Thoracic aorta (tissue), 2 donors: ENCODE measurements at places on chromosomes 1 and 21.

- H3K27ac ChIP-seq = no peak overlapping the region
- no peaks in the 10 kb centered on the region for H3K4me1 ChIP-seq
- no peak for DNase-seq
- no peak overlapping the region for H3K4me3 ChIP-seq
These were observed 104.7 kb downstream of the JAK1 start for GRCh38 chr1:64861611-64862010.

- no peaks in the 10 kb centered on the region for H3K4me1 ChIP-seq
- H3K36me3 ChIP-seq = no peaks in the 10 kb centered on the region
- H3K4me3 ChIP-seq = no peak overlapping the region
- no peaks in the 10 kb centered on the region for H3K27me3 ChIP-seq
- no peak overlapping the region for H3K27ac ChIP-seq
These were observed 18.6 kb upstream of the TSPEAR start for GRCh38 chr21:44730028-44730395.

DNA sequence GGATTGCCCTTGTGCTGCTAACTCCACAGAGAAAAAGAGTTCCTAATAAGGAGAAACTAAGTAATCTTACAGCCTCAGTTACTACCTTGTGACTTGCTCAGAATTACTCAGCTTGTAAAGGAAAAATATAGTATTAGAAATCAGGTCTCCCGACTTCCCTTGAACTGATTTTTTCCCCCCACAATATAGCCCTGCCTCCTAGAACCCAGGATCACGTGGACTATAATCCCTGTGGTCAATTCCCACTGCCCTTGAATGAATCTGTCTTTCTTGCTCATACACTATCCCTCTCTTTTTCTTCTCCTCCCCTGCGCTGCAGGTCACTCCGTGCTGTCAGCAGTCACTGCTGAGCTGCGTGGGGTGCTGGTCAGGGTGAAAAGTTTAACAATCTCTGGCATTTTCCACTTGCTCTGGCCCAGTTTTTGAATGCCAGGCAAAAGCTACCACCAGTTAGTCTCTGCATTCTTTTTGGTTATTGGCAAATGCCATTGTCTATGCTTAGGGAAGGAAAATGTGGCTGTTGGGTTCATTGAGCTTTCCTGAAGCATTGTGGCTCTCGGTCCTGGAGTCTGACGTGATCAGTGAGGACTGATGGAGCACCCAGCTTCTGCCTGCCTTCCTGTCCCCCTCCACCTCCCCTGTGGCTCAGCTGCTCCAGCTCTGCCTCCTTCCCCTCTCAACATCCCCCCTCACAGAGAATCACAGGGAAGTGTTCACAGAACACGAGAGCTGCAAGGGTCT is 1.9 kb upstream of the MYOC start:
- H3K27me3 ChIP-seq = no peaks in the 10 kb centered on the region
- H3K27ac ChIP-seq = peak overlapping the region; percentile 87
- peaks cover 62% of the 10 kb centered on the region for H3K4me1 ChIP-seq
- peak overlapping the region; percentile 49 for H3K4me3 ChIP-seq

DNA sequence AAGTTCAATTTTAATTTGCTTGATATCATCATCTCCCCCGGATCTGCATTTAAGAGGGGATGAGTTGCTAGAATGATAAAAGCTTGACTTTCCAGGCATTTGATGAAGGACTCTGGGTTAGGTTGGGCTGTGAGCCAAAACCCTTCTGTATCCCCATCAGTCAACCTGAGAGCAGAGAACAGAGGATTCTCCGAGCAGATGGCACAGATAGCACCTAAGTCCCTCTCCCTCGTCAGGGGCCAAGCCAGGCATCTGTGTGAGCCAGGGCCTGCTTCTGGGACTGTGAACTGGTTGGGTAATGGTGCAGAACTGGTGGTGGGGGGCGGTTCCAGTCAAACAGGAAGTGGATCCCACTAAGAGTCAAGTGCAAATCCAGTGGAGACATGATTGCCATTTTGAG is 205.8 kb downstream of the TNR start:
- no peaks in the 10 kb centered on the region for H3K36me3 ChIP-seq
- H3K4me1 ChIP-seq = peaks cover 7% of the 10 kb centered on the region
- H3K27me3 ChIP-seq = no peaks in the 10 kb centered on the region
- H3K27ac ChIP-seq = no peak overlapping the region

- peak overlapping the region; percentile 47 for H3K27ac ChIP-seq
- no peaks in the 10 kb centered on the region for H3K27me3 ChIP-seq
- peaks cover 34% of the 10 kb centered on the region for H3K4me1 ChIP-seq
- DNase-seq = no peak
- no peak overlapping the region for H3K4me3 ChIP-seq
These were observed 60.6 kb downstream of the WARS2 start for GRCh38 chr1:119079881-119080280.

- H3K27me3 ChIP-seq = no peaks in the 10 kb centered on the region
- H3K4me3 ChIP-seq = no peak overlapping the region
- H3K27ac ChIP-seq = no peak overlapping the region
- no peak for DNase-seq
- peaks cover 23% of the 10 kb centered on the region for H3K4me1 ChIP-seq
- no peaks in the 10 kb centered on the region for H3K36me3 ChIP-seq
These were observed 42.4 kb upstream of the TACSTD2 start for GRCh38 chr1:58619286-58620054.

DNA sequence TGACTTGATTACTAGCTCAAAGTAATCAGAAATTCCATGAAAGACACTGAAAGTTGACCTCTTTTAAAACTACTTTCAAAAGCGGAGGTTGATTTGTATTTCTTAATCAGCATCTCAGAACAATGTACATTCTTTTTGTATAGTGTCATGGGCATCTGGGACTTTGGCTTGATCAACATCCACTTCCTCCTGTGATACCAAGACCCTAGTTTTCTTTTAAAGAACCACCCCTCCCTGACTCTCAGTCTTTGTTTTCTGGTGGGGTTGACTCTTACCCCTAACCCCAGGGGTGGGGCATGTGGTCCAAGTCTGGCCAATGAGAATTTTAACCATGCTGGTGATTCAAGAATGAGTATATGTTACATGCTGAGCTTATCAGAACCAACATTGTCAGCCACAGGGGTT is 21.7 kb upstream of the IRF2BP2 start:
- H3K36me3 ChIP-seq = no peaks in the 10 kb centered on the region
- no peak for DNase-seq
- H3K27ac ChIP-seq = no peak overlapping the region
- H3K4me1 ChIP-seq = peaks cover 3% of the 10 kb centered on the region
- H3K4me3 ChIP-seq = no peak overlapping the region
- no peaks in the 10 kb centered on the region for H3K27me3 ChIP-seq

DNA sequence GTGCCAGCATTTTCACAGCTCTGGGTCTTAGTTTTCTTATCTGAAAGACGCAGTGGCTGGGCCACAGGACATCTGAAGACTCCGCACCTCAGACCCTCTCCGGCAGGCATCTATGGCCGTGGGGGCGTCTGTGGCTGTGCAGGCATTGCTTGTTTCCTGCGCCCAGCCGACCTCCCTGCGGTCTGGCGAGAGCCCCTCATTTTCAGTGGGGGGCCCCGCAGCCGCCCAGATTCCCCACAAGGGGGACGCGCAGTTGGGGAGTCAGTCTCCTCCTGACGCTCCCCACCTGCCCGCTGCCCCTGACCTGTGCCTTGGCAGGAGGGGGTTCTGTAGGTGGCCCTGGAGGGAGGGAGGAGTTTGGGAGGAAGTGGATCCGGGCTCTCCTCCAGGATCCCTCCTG is 3.5 kb upstream of the TFF1 start:
- no peaks in the 10 kb centered on the region for H3K4me1 ChIP-seq
- no peaks in the 10 kb centered on the region for H3K36me3 ChIP-seq
- H3K27ac ChIP-seq = no peak overlapping the region

DNA sequence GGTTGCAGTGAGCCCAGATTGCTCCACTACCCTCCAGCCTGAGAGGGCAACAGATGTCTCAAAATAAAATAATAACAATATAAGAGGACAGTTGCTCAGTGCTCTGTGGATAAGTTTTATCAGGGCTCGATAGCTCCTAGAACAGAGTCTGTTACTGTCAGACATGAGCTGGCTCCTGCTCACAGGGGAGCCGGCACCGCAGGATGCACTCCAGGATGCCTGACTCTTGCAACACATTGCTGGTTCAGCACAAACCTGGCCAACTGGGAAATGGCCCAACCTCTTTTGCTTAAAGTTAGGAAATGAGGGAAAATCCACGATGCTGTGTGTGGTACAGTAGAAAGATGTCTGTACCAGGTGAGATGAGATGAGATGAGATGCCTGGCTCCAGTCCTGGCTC is 5.8 kb upstream of the CTSE start:
- H3K36me3 ChIP-seq = no peaks in the 10 kb centered on the region
- H3K4me1 ChIP-seq = no peaks in the 10 kb centered on the region
- no peak for DNase-seq
- H3K4me3 ChIP-seq = no peak overlapping the region
- no peak overlapping the region for H3K27ac ChIP-seq

GRCh38 chr1:223848536-223848935 is 2.8 kb upstream of the TP53BP2 start:
- no peak for DNase-seq
- H3K4me1 ChIP-seq = peaks cover 7% of the 10 kb centered on the region
- no peak overlapping the region for H3K27ac ChIP-seq
- no peaks in the 10 kb centered on the region for H3K36me3 ChIP-seq

DNA sequence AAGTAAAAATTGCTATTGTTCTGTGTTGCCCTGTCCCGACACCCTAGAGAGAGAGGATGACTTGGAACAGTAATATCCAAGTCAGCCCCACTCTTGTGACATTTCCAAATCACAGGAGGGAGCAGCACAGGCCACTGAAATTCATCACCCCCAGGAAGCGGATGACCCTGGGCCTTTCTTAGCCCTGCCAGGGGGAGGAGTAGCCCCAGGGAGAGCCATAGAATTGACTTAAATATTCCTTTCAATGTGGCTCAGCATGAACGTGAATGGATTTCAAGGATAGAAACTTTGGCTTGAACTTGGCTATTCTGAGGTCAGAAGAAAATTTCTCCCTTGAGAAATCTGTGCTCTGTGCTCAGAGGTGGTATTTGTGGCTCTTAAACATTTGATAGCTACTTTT is 80.6 kb downstream of the CENPF start:
- no peak for DNase-seq
- no peak overlapping the region for H3K27ac ChIP-seq
- no peaks in the 10 kb centered on the region for H3K4me1 ChIP-seq
- H3K4me3 ChIP-seq = no peak overlapping the region

GRCh38 chr1:56532350-56532683 is 47.0 kb downstream of the PLPP3 start:
- H3K4me3 ChIP-seq = no peak overlapping the region
- H3K27ac ChIP-seq = no peak overlapping the region
- H3K36me3 ChIP-seq = peaks cover 22% of the 10 kb centered on the region
- H3K27me3 ChIP-seq = no peaks in the 10 kb centered on the region
- H3K4me1 ChIP-seq = peaks cover 19% of the 10 kb centered on the region

- no peak overlapping the region for H3K4me3 ChIP-seq
- H3K4me1 ChIP-seq = peaks cover 4% of the 10 kb centered on the region
- no peak overlapping the region for H3K27ac ChIP-seq
- no peak for DNase-seq
- H3K36me3 ChIP-seq = no peaks in the 10 kb centered on the region
These were observed 152.2 kb downstream of the HIVEP3 start for GRCh38 chr1:41766546-41766945.

DNA sequence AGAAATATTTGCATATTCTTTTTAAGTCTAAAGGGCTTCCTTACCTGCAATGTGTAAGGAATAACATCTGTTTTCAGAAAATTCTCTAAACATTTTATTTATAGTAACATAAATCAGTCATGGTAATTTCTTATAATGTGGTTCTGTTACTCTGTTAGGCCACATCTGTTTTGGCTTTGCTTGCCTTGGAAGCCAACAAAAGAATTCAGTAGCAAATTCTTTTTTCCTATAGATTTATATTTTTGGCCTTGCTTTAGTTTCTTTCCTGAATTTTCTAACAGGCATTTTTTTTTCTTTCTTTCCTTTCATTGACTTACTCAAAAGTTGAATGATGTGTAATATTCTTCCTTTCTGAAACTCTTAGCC is 72.2 kb downstream of the OSBPL9 start:
- no peaks in the 10 kb centered on the region for H3K27me3 ChIP-seq
- no peak for DNase-seq
- peaks cover 45% of the 10 kb centered on the region for H3K4me1 ChIP-seq
- H3K4me3 ChIP-seq = no peak overlapping the region
- no peaks in the 10 kb centered on the region for H3K36me3 ChIP-seq
- no peak overlapping the region for H3K27ac ChIP-seq

- H3K4me1 ChIP-seq = peaks cover 41% of the 10 kb centered on the region
- H3K36me3 ChIP-seq = no peaks in the 10 kb centered on the region
- DNase-seq = peak; percentile 8
- no peak overlapping the region for H3K4me3 ChIP-seq
- no peaks in the 10 kb centered on the region for H3K27me3 ChIP-seq
These were observed 99.1 kb downstream of the BEND5 start for GRCh38 chr1:48677306-48678287.

DNA sequence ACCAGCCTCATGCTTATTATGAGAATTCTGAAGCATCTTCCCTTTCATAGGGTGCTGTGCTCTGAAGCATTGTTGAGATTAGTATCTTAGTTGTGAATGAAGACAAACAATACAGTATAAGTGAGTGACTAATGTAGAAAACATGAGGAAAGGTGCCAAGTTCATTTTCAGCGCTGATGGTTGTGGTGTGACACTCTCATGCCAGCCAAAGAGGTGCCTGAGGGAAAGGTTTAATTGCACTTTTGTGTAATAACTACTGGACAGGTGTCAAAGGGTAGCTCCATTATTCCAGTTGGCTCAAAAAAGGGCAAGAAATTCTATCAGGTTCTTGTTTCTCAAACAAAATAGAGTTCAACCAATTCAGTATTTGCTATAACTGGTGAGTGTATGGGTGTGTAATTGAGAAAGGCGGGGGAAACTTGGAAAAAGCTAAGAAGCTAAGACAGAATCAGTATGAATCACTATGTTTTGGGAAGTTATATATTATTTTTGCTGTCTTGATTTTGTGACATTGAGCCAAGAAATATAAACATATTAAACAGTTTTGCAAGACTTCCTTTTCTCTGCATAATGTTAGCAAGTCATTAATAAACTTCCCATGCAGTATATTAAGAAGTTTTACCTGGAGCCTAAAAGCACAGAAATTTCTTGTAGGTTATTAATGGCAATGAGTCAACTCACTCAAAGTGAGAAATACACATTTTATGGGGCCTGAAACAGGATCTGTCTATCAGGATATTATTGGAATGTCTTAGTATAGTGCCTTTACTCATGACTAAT is 31.8 kb downstream of the KCNK2 start:
- H3K27ac ChIP-seq = no peak overlapping the region
- no peak for DNase-seq
- H3K27me3 ChIP-seq = no peaks in the 10 kb centered on the region
- H3K4me3 ChIP-seq = no peak overlapping the region
- no peaks in the 10 kb centered on the region for H3K36me3 ChIP-seq
